ENCODE measurements at places on chromosomes 16 and 17.

GRCh38 chr17:69857412-69857835, 217.6 kb upstream of the KCNJ16 start:
- DNase-seq: no peak

DNA sequence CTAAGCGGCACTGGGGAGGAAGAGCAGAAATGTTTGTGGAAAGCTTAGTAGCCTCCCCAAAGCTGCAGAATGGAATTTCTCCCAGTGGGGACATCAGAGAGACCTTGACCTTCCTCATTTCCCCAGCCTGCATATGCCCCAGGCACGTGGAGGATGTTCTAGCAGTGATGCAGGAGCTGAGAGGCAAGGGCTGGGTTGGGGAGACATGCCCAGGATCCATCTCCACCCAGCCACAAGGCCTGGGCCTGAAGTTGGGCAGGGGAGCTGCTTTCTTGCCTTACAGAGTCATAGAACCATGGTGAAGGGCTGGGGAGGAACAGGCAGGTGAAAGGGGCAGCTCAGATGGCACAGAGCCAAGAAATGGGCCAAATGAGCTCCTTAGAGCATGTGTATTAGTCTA, 104.0 kb downstream of the TMEM132E start:
- DNase-seq: no peak

- no peak for DNase-seq
These were observed 32.9 kb downstream of the SNX29 start for GRCh38 chr16:12009462-12009861.

DNA sequence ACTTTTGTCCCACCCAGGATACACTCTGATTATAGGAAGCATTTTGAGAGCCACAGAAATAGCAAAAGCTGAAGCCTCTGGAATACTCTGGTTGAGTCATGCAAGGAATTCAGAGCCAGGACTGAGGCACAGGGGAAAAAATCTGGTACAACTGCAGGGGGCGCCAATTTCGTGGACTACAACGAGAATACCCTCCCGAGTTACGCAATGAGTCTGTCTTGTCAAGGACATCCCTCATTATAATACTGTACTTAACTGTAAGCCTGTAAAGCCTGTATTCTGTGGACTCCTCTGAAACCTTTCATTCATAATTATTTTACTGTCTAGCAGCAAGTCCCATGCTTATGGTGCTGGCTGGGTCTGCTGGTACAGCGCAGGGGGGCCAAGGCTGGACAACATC, 7.8 kb downstream of the HOXB1 start:
- no peak for DNase-seq

- DNase-seq: no peak
These were observed 303.7 kb downstream of the ZFHX3 start for GRCh38 chr16:72744076-72744793.

- DNase-seq: no peak
These were observed 208.8 kb downstream of the CCDC182 start for GRCh38 chr17:57536289-57536688.

DNA sequence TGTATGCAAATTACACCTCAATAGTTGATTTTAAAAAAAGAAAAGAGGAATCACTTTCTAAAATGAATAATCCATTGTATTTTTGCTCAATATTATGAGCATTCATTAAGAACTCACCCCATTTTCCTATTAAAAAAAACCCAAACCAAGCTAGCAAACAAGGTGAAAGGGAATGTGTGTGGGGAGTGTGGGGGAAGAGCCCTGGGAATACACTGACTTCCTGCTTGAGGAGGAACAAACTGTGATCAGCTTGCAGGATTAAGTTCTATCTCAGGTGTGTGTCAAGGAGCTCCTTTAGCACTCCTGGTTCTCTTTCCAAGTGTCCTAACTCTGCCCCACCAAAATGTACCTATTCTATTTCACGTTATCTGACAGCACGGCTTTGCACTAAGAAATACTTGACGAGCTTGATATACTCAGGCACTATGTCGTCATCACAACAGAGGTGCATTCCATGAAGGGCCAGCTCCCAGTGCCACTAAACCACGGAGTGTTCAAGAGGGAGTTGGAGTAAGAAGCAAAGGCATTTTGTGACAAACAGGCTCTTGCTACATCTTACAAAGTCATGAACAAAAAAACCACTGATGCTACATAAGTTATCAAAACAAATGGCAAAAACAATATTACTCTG, 73.2 kb downstream of the MYH10 start:
- no peak for DNase-seq

GRCh38 chr17:1629504-1630310, 1.1 kb upstream of the SLC43A2 start:
- peak; percentile 83 for DNase-seq

- DNase-seq: peak; percentile 76
These were observed at the start of gene RARA for GRCh38 chr17:40309031-40309948. RARA (plus strand) TSS chr17:40309180; CDS start chr17:40331219, 22,039 bp downstream.

DNA sequence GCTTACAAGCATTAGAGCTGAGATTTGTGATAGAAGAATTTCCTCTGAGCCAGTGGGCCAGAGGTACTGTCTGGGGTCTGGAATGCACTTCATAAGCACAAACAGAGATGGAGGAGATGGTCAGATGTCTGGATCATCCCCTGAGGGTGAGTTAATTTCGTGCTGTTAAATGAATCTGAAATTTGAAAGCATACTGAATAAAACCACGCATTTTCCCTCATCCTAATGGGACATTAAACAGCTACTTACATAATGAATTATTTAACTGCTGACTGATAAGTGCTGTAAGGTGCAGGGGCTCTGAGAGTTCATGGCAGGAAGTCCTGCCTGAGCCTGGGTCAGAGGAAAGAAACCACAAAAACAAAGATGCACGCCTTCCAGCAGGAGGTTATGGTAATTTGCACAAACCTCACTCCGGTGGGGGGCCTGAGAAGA, 136.3 kb upstream of the XYLT1 start:
- no peak for DNase-seq

GRCh38 chr17:8118769-8119580, 661 bp upstream of the ALOXE3 start:
- peak; percentile 87 for DNase-seq

DNA sequence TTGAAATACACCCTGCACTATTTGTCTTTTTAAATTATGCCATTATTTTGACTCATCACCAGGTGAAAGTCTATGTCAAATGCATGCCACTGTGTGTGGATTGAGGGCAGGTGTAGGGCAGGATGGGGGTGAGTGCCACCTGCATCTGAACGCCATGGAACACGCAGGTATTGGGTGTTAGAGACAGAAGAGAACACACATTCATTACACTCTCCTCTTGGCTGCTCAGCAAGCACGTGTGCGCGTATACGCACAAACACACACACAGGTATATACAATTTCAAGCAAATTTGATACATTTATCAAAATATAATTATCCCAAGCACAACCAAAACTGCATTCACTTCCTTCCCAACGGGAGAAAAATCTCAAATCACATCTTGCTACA, 268.9 kb downstream of the NTN1 start:
- no peak for DNase-seq

DNA sequence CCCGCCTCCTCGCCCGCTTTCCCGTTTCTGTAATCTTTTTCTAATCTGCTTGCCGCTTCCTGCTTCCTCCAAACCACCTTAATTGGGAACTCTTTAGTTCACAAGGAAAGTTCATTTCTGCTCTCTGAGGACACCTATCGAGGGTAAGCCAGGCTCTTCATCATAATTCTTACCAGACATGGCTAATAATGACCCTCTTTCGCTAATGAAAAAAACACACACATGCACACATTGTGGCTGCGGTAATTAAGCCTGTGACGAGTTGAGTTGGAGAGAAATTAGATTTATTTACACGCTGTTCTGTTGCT, 100.6 kb downstream of the ZNF423 start:
- no peak for DNase-seq

GRCh38 chr17:7885367-7886226, 3.0 kb upstream of the CHD3 start:
- peak; percentile 83 for DNase-seq

DNA sequence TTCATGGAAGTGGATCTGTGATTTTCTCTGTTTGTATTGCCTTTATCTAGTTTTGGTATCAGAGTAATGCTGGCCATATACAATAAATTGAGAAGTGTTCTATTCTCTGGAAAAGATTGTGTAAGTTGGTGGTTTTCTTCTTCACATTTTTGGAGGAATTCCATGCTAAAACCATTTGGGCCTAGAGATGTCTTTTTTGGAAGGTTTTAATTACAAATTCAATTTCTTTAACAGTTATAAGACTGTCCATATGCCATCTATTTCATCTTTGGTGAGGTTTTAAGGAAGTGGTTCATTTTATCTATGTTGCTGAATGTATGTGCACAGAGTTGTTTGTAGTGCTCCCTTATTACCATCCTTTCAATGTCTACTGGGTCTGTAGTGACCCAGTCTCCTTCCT, 46.0 kb downstream of the CACNG1 start:
- DNase-seq: no peak

GRCh38 chr17:50381920-50382319, 8.9 kb downstream of the EME1 start:
- no peak for DNase-seq

GRCh38 chr16:1579214-1579613, 32.7 kb downstream of the IFT140 start:
- DNase-seq: no peak

- peak; percentile 43 for DNase-seq
These were observed 95.6 kb upstream of the HLF start for GRCh38 chr17:55168958-55169687.

GRCh38 chr16:75648265-75649076, 898 bp downstream of the TERF2IP start:
- DNase-seq: peak; percentile 78

GRCh38 chr16:13453938-13454553, 465.9 kb upstream of the ERCC4 start:
- peak; percentile 34 for DNase-seq

DNA sequence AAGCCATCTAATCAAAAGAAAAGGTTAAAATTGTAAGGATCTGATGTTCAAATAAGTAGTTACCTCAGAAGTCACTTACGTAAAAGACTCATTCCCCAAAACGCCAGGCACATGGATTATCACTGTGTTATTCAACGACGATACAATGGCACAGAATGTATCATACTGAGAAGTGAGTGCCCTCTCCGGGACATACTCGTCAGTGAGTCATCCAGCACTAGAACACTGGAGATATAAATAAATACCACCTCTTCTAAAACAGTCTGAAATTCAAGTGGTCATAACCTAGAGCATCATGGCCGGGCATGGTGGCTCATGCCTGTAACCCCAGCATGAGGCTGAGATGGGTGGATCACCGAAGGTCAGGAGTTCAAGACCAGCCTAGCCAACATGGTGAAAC, 24.9 kb downstream of the USP31 start:
- DNase-seq: no peak

- no peak for DNase-seq
These were observed 365.7 kb downstream of the NPIPA8 start for GRCh38 chr16:17970816-17971331.

GRCh38 chr17:66916946-66917345, 47.6 kb upstream of the CACNG4 start:
- DNase-seq: no peak

DNA sequence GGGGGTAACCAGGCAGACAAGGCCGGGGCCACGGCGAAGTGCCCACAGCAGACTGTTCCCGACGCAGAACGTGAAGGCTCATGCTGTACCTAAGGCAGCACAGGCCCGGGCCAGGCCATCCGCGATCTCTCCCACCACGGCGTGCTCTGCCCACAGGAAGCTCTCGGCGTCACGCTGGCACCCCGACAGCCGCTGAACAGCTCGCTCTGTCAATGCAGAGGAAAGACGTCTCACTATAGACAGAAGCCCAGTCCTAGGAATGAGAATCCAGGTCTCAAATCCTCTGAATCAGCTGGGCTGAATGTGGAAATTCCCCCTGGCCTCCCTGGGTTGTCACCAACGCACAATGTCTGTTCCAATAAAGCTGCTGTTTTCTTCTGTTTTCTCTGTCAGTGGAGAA, 21.4 kb downstream of the SERPINF1 start:
- DNase-seq: no peak

DNA sequence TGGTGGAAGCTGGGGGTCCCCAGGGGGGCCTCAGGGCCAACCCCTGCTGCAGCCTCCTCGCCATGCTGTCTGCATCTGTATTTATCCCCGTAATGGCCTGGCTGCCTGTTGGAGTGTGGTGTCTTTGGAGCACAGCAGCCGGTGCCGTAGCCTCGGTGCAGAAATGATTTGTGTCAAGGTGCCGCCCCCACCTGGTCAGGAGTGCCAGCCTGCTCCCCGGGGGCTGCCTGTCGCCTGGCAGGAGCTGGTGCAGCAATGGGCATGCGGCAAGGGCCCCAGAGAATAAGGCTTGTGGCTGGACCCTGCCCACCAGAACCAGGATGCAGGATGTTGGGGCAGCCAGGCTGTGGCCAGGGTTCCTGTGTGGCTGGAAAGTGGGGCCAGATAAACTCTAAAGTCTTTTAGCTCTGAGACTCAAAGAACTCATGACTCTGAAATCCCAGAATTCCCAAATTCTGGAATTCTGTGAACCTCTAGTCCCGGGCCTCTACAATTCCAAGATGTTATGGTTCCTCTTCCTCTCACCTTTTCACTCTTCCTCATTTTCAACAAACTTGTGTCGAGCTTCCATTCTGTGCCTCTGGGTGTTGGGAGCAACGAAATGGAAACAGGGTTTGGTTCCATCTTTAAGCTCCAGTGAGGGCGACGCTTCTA, 5.9 kb downstream of the CPNE2 start:
- DNase-seq: no peak

GRCh38 chr17:58577696-58578095, 63.3 kb upstream of the MTMR4 start:
- DNase-seq: peak; percentile 53

- no peak for DNase-seq
These were observed 5.0 kb upstream of the ALDH3A1 start for GRCh38 chr17:19753051-19753509.

- no peak for DNase-seq
These were observed 451.3 kb downstream of the PMP22 start for GRCh38 chr17:14813649-14814370.

DNA sequence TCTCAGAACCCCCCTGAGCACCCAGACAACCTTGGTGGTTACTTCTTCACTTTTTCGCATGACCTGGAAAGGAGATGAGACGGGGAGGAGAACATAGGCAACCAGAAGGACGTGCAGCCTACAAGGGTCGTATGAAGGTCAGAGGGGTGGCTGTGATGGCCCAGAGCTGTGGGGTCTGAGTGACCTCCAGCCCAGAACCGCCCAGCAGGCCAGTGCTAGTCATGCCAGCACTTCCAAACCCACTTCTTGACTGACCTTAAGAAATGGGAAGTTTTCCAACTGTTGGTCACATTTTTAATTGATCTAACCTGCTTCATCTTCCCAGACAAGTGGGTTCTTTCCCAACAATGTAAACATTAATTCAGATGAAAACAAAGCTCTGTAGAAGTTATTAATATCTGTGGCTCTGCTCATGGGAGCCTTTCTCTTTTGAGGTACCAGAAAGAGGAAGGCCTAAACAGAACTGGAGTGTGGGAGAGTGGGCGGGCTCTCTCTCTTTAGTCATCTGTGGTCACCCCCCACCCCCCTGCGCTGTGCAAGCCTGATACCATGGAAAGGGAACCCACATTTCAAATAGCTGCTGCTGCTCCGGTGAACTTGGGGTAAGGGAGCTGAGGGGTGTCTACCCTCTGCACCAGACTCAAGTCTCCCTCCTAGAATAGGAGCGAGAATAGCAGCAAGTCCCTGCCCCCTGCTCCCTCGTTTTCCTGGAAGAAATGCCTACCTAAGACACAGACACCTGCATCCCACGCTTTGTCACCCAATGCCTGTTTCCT, 101.6 kb downstream of the RAB11FIP4 start:
- DNase-seq: peak; percentile 76

GRCh38 chr17:32158870-32159585, 16.7 kb downstream of the RHOT1 start:
- DNase-seq: no peak

GRCh38 chr16:24036614-24037013, 200.8 kb downstream of the PRKCB start:
- peak; percentile 64 for DNase-seq

Data from GM13977 (cell line).